ACHN (cell line): ENCODE measurements at places on chromosomes 1 and 21.

DNA sequence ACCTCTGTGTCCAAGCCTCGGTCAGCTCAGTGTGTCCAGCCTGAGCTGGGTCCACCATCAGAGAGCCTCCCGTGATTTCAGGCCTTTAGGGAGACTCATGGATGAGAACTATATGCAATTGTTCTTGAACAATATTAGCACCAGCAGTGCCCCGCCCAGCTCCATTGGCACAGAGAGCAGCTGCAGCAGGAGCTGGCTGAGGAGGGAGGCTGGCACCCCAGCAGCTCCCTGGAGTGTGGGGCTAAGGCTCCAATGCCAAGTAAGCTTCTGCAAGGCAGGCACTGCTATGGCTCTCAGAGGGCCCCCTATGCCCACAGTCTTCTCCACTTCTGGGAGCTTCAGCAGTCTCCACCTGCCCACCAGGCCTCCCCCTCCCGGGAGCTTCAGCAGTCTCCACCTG, 593.3 kb downstream of the MATN1 start:
- DNase-seq, result no peak

- no peak for DNase-seq
These were observed 145.6 kb downstream of the FMN2 start for GRCh38 chr1:240237305-240237721.

DNA sequence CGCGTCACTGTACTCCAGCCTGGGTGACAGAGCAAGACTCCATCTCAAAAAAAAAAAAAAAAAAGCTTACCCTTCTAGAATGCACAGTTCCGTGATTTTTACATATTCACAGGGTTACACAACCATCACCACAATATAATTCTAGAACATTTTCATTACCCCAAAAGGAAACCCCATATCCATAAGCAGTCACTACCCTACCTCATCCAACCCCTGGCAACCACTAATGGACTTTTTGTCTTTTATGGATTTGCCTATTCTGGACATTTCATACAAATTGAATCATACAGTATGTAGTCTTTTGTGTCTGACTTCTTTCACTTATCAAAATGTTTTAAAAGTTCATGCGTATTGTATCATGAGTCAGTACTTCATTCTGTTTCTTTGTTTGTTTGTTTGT, 22.8 kb downstream of the SYF2 start:
- no peak for DNase-seq

DNA sequence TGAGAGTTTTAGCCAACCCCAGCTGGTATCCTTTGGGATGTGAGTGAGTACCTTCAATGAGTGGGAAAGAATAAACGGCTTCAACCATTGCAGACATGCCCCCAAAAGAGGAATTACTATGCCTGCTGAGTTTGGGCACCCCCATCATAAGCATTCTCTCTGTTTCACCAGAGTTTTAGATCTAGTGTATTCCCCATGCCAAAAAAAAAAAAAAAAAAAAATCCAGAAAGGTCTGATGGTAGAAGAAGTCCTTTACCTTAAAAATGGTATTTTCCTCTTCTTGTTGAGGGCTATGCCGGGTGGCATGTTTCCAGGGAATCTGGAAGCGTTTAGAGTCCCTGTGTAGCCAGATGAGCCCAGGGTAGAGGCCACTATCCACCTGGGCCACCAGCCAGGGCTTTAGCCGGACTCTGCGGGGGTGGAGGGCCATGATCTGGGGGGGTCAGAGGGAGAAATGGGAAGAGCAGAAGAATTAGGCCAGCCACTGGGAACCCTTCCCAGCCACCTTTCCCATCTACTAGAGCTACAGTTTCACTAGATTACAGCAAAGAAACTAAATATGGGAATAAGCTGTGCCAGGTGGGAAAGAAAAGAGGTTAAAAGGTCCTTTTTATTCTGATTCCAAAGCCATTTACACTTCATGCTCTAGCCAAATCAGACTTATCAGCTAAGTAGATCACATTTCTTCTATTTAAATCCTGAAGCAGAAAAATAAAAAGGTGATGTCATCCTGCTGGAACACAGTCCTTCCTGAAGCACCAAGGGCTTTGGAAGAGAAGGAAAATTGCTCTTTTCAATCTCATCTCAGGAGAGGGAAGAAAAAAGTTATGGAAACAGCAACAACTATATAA, 4.7 kb downstream of the IRF6 start:
- no peak for DNase-seq

DNA sequence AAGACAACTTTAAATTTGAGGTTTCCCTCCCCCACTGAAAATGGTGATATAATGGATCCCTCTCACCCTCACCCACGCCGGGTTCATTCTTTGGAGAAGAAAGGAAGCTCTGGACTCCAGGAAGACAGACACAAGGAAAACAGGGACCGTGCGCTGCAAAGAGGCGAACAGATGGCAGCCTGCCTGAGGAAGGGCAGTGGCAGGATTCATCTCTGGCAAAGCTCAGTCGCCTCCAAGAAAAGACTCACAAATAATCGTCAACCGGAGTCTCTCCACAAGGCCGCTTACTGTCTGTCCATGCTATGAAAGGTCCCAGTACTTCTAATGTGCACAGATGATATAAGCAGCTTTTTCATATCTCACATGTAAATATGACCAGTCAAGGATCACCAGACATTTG, 110.3 kb downstream of the TIAM1 start:
- no peak for DNase-seq

DNA sequence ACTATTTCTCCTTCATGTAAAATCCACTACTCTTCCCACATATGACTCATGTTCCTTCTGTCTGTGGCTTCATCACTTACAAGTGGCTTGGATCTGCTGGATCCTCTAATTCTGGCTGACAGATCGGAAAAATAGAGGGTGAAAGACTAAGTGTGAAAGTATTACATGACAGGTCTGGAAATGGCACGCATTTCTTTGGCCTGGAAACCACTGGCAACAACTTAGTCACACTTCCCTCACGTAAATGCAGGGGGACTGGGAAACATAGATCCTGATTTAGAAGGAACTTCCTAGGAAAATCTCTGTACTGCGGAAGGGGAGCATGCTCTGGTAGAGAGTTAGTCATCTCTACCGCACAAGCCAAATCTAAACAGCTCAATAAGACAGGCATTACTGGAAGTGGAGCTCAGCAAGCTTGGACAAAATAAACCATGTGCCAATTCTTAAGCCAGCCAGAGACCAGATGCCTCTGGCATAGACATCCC, 305.4 kb upstream of the PTBP2 start:
- DNase-seq, result peak; percentile 47

GRCh38 chr1:53115403-53116306, 26.8 kb downstream of the SLC1A7 start:
- DNase-seq, result no peak

- DNase-seq, result no peak
These were observed 66.2 kb upstream of the WDR26 start for GRCh38 chr1:224500796-224501195.

- no peak for DNase-seq
These were observed 5.6 kb upstream of the ATP1A1 start for GRCh38 chr1:116367256-116367945.

DNA sequence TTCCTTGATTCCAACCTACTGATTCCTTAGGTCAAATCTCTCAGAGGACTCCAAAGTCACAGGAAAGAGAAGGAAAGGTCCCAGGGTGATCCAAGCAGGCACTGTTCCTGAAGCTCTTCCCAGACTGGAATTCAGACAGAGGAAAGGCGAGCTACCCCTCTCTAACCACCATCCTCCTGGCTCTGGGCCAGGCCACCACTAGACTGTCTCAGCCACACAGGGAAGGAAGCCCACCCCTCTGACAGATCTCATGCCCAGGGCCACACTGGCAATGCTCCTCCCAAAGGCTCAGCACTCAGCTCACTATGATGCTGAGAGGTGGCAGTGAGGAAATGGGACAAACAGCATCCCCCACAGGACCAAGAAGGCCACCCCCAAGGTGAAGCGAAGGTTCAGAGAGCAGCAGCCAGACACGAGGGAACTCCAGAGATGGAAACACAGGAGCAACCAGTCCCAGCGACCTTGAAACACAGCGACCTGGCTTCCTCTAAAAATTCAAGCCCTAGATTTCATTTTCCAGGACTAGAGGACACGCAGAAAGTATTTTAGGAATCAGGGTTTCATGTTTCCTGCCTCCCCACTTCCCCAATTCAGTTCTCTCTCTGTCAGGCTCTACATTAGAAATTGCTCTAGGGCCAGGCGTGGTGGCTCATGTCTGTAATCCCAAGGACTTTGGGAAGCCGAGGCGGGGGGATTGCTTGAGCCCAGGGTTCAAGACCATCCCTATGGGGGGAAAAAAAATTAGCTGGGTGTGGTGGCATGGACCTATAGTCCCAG, 18.8 kb downstream of the PIK3C2B start:
- no peak for DNase-seq
